ENCODE measurements at places on chromosomes 6 and 20.

DNA sequence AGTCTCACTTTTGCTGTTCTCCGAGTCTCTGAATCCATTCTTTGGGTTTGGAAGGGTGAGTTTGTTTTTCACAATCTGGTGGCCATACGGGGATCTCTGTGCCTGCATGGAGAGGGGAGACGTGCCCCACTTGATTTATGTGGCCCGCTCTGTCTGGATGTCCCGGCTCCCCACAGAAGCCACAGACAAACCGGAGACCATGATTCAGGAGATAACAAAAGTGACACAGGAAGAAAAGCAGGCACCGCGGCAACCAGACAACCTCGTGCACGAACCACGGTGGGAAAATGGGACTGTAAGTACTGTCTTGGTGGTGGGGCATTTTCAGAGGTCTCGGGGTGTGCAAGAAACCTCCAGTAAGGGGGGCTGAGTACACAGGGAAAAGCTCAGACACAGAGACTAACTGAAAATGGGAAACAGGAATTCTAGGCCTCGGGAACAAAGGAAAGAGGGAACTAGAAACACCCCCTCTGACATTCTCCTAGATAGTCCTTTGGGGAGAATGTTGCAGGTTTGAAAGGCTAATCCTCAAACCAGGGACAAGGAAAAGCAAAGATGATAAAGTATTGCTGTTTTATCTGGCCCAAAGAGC, 22.1 kb upstream of the ZNF318 start:
- no peak for DNase-seq

GRCh38 chr6:125022391-125022989, 60.3 kb downstream of the RNF217 start:
- DNase-seq = no peak

DNA sequence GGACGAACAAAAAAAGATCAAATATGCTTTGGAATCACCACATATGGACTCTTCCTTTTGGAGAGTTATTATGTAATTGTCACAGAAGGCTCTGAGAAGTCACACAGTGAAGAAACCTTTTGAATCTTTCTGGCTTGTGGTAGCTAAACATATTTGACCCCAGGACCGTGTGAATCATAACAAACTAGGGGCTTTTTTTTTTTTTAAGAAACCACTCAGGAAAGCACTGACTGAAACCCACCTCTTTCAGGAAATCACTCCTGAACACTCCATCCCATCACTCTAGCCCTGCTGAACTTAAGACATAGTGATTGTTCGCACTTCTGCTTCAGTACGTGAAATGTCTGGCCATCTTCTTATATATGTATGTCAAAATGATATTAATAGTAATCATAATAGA, 495.9 kb upstream of the ARID1B start:
- no peak for DNase-seq

GRCh38 chr6:87723170-87724078, 21.4 kb upstream of the AKIRIN2 start:
- peak; percentile 91 for DNase-seq

GRCh38 chr6:117531346-117531745, 48.9 kb downstream of the DCBLD1 start:
- no peak for DNase-seq

- no peak for DNase-seq
Measured at GRCh38 chr6:12298995-12299394, 8.8 kb downstream of the EDN1 start.

- peak; percentile 95 for DNase-seq
Measured at GRCh38 chr6:52595000-52595795, 18.3 kb upstream of the TRAM2 start.

DNA sequence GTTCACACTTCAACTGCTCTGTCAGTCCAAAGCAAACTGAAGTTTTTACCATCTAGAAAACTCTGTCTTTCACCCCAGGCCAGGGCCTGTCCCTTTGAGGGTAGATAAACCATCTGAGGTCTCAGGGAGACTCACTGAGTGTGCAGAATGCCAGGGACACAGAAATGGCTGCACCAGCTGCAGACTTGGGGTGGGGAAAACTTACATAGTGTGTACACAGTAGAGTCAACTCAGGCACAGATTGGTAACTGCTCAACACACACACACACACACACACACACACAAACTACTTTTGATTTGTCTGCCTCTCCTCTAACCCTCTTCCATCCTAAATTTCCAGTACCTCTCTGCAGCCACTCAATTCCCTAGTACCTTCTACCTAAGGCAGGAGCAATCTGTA, 374.9 kb upstream of the JAG1 start:
- no peak for DNase-seq

DNA sequence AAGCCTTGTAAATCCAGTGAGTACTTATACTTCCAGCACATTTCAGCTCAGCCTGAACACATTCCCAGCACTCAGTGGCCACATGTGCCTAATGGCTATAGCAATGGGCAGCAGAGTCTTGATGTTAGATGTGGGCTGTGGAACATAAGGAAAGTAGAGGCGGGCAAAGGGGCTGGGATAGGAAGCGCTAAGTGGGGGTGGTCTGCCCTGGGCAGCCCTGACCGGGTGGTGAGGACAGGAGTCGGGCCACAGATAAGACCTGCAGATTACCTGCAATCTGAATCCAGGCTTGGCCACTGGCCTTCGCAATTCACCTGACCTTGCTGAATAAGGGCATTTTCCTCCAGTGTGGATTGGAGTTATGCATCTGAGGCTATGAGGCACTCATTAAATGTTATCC, 11.1 kb upstream of the HMGA1 start:
- DNase-seq = no peak

- DNase-seq = peak; percentile 16
Measured at GRCh38 chr6:335572-335971, 43.3 kb downstream of the DUSP22 start.

GRCh38 chr6:11855743-11856142, 77.1 kb upstream of the ADTRP start:
- DNase-seq = no peak

GRCh38 chr20:57610261-57610952, 9.8 kb downstream of the ZBP1 start:
- DNase-seq = no peak

Measured in iris pigment epithelial cell (primary cell).